AG20443 (cell line): ENCODE measurements at places on chromosomes 13 and 19.

DNA sequence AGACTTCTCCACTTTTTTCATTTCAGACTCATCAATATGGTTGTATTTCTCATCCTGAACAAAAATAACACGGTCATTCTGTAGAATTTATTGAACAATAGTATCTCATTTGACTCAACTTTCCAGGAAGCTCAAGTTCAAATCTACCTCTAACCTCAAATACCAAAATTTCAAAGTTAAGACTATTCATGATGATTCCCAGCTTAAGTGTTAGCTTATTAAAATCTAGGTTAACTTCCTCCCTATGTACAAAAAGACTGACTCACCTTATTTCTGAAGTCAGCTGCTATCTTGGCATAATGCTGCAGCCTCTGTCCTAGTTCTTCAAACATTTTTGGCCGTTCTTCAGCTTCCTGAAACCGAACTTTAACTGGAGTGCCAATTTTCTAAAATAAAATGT, 23.2 kb downstream of the HSPH1 start:
- no peak for DNase-seq

- no peak for DNase-seq
These were observed 355.6 kb upstream of the SGCG start for GRCh38 chr13:22825186-22825585.

DNA sequence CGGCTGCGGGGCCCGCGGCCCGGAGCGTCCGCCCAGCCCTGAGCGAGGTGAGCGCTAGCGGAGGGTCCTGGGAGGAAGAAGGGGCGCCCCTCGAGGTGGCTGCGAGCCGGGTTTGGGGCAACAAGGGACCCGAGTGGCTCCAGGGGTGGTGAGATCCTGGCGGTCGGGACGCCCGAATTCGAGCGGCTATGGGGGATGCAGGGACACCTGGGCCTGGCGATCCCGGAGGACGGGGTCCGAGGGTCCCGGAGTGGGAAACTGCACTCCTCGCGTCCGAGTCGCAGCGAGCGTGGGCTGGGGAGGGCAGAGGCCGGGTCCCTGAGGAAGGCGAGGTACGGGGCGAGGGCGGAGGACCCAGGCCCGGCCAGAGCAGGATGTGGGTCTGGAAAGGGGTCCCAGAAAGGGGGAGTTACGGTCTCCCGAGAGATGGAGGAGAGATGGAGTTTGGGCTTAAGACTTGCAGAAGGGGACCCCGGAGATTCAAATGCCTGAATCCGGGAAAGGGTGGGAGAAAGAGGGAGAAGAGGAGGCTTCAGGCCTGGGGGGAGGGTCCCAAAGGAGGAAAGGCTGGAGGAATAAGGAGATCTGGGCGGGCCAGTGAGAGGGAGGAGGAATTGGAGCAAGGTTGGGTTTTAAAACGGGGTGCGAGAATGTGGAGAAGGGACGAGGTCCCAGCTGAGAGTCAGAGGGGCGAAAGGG, 542 bp downstream of the CACNG7 start:
- DNase-seq = no peak

DNA sequence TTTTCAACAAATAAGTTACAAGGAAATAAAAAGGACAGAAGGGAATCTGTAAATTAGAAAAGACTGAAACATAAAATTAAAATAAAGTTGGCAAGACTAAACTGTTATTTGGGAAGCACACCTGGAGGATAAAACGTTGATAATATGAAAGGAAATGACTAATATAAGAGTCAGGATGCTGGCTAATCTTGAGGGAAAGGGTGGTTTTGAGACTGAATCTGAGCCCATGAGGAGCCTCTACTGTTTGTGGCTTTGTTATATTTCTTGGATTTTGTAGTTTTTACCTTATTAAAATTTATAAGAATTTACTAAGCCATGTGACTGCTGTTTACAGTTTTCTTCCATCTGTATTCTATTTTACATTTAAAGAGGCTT, 718.0 kb upstream of the SPRY2 start:
- DNase-seq = no peak

DNA sequence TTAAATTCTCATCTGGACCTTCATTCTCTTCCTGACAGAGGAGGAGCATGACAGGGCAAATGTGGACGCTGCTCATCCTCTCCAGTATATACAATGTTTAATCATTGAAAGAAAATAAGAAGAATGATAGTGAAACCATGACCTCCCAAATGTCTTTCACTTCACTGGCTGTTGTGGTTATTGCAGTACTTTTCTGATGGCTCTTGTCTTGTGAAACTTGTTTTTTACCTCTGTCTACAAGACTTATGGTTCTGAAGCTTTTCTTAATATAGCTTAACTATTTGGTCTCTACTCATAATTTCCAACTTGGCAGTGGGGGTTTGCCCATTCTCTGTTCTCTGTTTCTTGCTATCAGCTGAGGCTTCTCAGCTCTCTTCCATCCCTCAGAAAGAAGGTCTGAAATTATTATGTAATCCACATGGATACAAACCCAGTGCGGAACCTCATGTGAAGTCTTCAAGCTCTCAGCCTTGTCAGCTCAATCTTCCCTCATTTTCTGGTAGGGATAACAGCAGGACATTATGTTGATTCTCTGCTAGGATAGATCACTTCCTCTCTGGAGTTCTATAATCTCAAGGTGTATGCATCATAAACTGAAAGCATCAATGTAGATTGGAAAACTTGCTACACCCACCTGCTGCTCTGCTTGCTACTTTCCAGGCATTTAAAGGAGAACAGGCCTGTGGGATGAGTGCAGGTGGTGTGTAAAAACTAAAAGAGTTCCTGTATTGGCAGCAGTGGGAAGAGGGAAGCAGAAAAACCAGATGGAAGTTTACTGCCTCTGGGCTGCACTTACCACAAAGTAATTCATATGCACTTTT, 250.3 kb upstream of the HTR2A start:
- DNase-seq = no peak

DNA sequence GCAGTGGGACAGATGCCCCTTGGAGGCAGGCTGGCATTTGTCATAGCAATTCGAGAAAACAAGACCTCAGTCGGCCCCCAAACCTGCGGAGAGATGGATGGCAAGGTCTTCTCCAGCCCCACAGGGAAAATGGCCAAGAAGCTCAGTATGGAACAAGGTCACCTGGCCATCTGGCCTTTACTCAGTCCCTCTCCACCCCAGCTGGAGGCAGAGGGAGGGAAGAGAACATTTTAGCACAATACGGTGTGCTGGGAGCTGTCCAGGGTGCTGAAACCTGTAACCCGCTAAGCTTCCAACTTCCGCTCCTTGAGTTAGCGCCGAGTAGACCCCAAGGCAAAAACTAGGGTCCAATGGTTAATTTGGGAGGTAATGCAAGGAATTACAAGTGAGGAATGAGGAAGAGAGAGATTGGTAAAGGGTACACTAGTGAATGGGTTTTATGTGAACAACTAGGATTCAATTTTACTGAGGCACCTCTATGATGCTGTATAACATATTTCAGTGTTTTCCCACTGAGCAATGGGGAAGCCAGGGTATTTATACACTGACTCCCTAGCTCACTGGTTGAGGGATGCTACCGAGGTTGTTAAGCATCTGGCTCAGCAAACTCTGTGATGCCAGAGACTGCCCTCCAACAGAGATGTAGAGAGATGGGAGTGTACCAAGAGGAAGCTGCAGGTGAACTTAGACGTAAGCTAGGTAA, 64.3 kb downstream of the CACNA1A start:
- peak; percentile 72 for DNase-seq

GRCh38 chr19:13005861-13006370, 10.6 kb downstream of the NFIX start:
- DNase-seq = no peak

GRCh38 chr13:20093951-20094350, 66.9 kb downstream of the GJA3 start:
- no peak for DNase-seq

DNA sequence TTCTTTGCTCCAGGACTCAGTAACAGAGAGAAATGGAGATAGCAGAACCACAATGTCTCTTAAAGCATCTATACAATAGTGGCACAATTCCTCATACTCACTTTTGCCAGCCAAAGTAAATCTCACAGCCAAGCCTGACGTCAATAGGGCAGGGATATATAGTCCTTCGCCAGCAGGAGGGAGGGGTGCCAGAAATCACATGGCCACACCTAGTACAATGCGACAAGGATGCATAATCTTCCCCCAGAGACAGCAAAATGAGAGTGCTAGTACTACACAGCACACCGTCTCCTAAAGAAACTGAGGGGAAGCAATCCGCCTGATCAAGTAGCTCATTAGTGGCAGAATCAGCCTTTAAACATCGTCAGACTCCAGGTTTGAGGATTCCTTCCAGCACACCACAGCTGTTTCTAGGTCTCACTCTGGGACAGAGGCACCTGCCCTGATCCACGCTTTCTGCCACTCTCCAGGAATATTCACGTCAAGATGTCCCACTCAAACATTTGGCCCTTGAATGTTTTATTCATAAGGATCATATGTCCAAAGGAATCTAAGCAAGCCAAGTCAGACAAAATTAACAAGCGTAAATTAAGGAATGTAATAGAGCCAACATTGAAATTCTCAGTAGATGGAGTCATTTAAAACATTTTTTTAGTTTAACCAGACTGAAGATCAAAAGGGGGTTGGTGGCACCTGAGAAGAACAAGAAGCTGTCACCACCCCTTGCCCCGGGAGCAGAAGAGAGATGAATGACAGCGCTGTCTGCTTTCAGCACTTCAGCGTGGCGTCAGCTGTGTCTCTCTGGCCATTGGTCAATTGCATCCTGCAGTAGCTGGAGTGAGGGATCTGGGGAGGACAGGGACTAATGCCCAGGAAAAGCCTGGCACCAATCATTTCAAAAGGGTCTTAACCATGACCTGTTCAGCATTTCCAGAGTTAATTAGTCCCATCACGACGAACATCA, 63.5 kb upstream of the SERP2 start:
- no peak for DNase-seq
